SJSA1 (cell line): ENCODE measurements at places on chromosomes 1 and 21.

GRCh38 chr1:66809245-66809644 is 8.2 kb upstream of the INSL5 start:
- DNase-seq: no peak

- no peak for DNase-seq
Observed at GRCh38 chr1:164382384-164382783, 176.6 kb upstream of the PBX1 start.

GRCh38 chr21:25733859-25734653 is 648 bp downstream of the ATP5PF start:
- DNase-seq: no peak

GRCh38 chr1:198556971-198557370 is 16.5 kb upstream of the ATP6V1G3 start:
- DNase-seq: no peak
